ENCODE measurements at places on chromosomes 12 and 14. TPM values are rescaled to one million over a fixed set of nuclear protein-coding genes. Genes with fewer than 3 reads are reported as not detected.

GRCh38 chr14:68464711-68465110 lies 328.2 kb downstream of the ZFP36L1 start:
- DNase-seq, result no peak

DNA sequence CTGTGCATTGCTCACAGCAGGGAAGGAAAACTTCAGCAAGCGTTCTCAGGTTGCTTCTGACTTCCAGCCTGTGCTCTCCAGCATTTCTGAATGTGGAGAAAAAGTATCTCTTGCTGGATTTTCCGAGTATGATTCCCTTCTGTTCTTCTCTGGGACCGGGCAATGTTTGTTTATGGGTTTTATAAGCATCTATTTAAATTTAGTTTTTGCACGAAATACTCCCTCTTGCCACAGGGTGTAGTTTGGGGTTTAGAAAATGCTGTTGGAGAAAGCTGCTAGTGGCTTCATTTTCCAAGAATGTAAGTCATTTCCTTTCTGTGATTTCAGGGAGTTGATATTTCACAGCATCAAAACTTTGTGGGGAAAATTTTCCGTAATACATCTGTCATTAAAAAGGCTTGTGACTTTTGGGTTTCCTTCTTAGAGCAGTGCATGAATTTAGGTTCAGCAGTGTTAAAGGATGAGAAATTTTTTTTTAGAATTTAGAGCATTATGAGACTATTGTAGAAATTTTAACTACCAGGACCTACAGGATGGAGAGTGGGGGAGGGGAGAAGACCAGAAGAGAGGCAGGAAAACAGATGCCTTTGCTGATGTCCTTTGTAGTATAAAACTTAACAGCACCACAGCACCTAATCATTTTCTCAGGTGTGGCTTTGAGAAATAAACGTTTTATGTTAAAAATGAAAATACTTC lies 1.5 kb downstream of the FRMD6 start:
- DNase-seq, result no peak

- DNase-seq, result no peak
These were observed 38.7 kb upstream of the SGPP1 start for GRCh38 chr14:63766611-63767010.

Gene SCAF11
- 218 TPM for total RNA-seq

Gene PPP4R4
- total RNA-seq, result not detected

GRCh38 chr12:118136559-118137003 lies 657 bp downstream of the PEBP1 start:
- peak; percentile 36 for DNase-seq

GRCh38 chr14:101861464-101861863 lies 100.0 kb downstream of the PPP2R5C start:
- no peak for DNase-seq

Data from CD8-positive, alpha-beta T cell (primary cell).